ENCODE measurements at places on chromosomes 4 and X.

DNA sequence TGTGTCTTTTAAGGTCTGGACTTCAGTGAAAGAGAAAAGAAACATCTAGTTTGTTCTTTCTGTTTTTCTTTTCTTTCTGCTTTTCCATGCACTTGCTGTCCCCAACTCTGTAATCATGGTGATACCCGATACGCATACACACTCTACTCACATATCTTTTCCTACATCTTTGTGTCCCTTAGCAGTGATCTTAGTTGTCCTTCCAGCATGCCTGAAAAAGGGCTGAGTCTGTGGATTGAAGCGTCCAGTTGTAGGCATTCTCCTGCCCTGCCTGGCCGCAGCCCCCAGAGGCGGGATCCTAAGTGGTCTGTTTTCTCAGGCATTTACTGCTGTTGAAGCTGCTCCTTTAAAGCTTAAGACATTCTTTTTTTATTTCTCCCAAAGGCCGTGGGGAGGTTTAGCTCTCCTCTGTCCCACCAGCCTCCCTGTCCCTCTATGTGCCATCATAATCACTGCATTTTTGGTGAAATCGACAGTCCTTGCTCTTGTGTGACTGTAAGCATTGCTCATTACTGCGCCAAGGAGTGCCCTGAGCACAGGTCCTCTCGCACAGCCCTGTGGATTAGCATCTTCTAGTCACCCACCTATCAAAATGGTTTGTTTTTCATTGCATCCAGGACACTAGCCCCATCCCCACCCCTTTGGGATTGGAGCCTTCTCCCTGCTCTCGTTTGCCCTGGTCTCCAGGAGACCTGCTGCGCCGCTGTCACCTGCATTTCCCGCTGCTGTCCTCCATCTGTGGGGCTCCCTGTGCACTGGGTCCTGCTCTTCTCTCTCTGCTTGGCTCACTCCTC lies 4.4 kb downstream of the RGS12 start:
- DNase-seq: no peak

DNA sequence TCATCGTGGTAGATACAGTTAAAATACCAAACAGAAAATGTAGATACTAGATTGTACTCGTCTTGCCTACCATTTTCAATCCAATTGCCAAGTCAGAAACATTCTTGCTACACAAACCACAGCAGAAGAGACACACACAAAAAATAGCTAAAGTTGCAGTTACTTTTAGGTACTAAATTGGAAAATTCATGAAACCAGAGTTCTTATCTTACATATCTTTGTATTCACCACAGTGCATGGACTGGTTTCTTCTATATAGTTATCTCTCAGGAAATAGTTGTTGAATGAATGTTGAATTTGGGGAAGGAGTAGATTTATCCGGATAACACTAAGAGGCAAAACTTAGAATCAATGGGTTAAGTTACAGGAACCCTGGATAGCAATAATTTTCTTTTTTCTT lies 14.2 kb downstream of the COL4A5 start:
- no peak for DNase-seq

GRCh38 chrX:65595460-65595876 lies 60.9 kb upstream of the LAS1L start:
- DNase-seq: peak; percentile 49

DNA sequence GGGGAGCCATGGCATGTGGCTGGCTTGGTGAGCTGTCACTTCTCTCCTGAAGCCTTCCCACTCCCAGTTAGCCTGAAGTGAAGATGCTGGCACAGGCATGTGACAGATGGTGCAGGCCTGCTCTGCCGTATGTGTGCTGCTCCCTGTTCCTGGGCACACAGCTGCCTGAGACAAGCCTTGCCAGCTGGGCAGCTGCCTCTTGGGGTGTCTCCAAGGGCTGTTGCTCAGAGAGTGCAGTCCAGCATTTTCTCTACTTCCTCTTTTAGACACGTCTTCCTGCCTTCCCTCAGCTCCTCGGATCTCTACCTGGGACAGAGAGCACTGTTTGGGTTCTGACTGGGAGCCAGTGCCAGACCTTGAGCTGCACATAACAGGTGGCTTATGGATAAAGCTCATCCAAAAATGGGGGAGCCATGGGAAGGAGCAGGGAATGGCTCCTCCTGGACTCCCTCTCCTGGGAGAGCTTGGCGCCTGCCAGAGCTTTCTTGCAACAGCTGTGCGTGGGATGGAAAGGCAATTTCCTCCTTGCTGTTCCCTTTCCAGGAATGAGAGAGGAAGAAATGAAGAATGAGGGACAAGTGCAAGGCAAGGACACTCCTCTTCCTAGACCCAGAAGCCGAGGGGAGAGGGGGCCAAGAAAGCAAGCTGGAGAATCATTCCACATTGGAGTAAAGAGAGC lies 132.9 kb downstream of the MSL3 start:
- peak; percentile 68 for DNase-seq

- no peak for DNase-seq
Measured at GRCh38 chrX:8126648-8127047, 44.4 kb downstream of the VCX2 start.

GRCh38 chr4:15587649-15588048 lies 67.5 kb downstream of the FBXL5 start:
- no peak for DNase-seq

Data from NCI-H2171 (cell line).